ENCODE measurements at places on chromosomes 11 and 22. TPM values are rescaled to one million over a fixed set of nuclear protein-coding genes. Genes with fewer than 3 reads are reported as not detected.

DNA sequence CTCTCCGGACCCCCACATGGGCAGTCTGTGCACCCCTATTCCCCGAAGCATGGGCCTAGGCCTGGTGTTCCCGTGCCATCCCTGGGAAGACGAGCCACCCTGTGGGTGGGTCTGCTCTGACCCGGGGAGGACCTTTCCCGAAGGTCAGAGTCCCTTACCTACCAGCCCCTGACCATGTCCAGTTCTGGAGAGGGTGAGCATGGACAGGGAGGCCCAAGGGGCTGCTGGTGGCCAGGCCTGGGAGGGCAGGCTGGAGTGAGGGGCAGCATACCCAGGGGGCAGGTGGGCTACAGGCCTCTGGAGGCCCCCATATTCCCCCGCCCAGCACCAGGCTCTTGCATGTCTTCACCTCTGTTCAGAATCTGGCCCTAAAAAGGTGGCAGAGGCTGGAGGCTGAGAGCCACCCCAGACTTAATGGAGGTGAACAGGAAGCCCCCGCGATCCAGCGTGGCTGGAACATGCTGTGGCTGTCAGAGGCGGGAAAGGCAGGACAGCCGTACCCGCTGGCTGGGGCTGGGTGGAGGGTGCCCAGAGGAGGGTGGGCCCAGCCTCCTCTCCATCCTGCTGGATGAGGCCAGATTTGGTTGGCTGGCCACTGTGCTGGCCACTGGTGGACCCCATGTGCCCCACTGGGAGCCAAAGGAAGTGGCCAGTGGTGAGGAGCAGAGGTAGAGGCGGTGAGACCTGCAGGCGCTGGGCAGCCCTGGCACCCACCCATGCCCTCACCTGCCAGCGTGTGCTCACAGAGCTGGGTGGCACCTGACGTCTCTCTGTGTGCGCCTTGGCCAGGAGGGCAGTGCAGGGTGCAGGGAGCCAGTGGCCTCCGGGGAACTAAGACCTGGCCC is 11.2 kb upstream of the SYT8 start:
- no peaks in the 10 kb centered on the region for H3K27me3 ChIP-seq
- no peak overlapping the region for H3K27ac ChIP-seq
- no peak for DNase-seq
- H3K4me3 ChIP-seq, result no peak overlapping the region

GRCh38 chr22:44329179-44329796 is 16.5 kb upstream of the SHISAL1 start:
- DNase-seq, result no peak
- H3K4me3 ChIP-seq, result no peak overlapping the region
- H3K36me3 ChIP-seq, result no peaks in the 10 kb centered on the region
- H3K27ac ChIP-seq, result no peak overlapping the region
- H3K4me1 ChIP-seq, result peaks cover 13% of the 10 kb centered on the region

GRCh38 chr22:45594123-45594941 is 77.3 kb upstream of the ATXN10 start:
- no peak overlapping the region for H3K27ac ChIP-seq
- no peaks in the 10 kb centered on the region for H3K4me1 ChIP-seq
- no peak overlapping the region for H3K4me3 ChIP-seq
- DNase-seq, result no peak

- H3K4me3 ChIP-seq, result no peak overlapping the region
- DNase-seq, result no peak
- no peaks in the 10 kb centered on the region for H3K4me1 ChIP-seq
- H3K27ac ChIP-seq, result no peak overlapping the region
Observed at GRCh38 chr11:80240245-80240644, 799.4 kb upstream of the TENM4 start.

- H3K27me3 ChIP-seq, result no peaks in the 10 kb centered on the region
- no peak overlapping the region for H3K4me3 ChIP-seq
- no peaks in the 10 kb centered on the region for H3K4me1 ChIP-seq
Observed at GRCh38 chr22:32926600-32926999, 125.1 kb downstream of the TIMP3 start.

DNA sequence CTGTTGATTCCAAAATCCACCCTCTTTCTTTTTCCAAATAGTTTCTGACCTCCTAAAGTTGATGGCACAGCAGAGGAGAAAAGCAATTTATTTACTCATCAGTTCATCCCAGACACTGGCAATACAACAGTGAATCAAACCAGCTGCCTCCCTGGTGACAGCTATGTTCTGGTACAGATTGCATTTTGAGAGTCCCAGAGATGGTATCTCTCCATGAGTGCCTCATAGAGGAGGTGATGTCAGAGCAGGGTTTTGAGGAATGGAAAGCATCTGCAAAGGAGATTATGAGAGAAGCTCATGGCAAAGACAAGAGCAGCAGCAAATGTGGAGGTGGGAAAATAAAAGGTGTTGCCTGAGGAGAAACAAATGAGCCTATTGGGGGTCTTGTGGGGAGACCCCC is 377.2 kb downstream of the MN1 start:
- no peaks in the 10 kb centered on the region for H3K36me3 ChIP-seq
- H3K27me3 ChIP-seq, result no peaks in the 10 kb centered on the region
- no peaks in the 10 kb centered on the region for H3K4me1 ChIP-seq
- H3K27ac ChIP-seq, result no peak overlapping the region
- no peak for DNase-seq

DNA sequence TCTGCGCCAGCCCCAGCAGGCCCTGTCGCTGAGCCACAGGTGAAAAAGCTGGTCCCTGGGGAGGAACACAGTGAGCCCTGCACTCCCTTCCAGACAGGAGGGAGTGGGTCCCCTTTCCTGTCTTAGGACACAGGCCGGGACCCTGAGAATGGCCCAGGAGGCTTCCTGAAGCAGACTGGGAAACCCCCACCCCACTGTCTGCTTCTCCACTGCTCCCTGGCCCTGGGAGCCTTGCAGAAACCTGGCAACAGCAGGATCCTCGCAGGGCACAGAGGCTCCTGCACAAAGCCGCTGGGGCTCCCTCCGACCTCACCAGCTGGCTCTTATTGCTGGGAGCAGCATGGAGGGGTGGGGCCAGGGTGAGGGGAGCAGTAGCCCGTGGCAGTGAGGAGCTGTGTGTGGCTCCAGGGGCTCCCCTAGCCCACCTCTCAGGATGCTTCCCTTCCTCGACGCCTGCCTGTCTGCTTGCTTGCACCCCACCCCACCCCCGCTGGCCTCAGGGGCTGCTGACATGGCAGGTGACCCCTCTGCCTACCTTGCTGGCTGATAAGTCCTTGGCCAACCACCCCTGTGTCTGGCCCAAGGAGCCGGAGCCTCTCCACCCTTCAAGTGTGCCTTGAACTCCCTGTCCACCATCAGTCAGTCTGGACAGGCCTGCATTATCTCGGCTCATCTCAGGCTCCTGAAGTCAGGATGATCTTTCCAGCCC is 72.1 kb upstream of the KCNQ1OT1 start:
- H3K4me3 ChIP-seq, result no peak overlapping the region
- no peak overlapping the region for H3K27ac ChIP-seq
- H3K27me3 ChIP-seq, result no peaks in the 10 kb centered on the region
- peaks cover 12% of the 10 kb centered on the region for H3K4me1 ChIP-seq
- no peak for DNase-seq
- no peaks in the 10 kb centered on the region for H3K36me3 ChIP-seq

DNA sequence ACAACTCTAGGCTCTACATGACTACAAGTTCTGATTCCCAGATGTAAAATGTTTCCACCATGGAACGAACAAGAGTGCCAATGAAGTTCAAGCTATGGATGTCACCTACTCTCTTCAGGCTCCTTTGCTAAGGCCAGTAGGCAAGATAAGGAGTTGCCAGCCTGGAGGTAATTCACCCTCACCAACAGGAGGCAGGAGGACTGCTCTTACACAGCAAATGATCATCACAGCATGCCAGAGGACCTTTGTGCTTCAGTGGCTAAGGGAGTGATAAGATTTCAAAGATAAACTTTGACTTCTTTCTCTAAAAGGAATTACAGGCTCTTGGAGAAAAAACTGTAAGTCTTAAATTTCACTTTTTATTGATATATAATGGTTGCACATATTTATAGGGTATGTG is 54.1 kb upstream of the SLC36A4 start:
- H3K4me1 ChIP-seq, result no peaks in the 10 kb centered on the region
- no peak for DNase-seq
- H3K27me3 ChIP-seq, result no peaks in the 10 kb centered on the region
- no peak overlapping the region for H3K27ac ChIP-seq

DNA sequence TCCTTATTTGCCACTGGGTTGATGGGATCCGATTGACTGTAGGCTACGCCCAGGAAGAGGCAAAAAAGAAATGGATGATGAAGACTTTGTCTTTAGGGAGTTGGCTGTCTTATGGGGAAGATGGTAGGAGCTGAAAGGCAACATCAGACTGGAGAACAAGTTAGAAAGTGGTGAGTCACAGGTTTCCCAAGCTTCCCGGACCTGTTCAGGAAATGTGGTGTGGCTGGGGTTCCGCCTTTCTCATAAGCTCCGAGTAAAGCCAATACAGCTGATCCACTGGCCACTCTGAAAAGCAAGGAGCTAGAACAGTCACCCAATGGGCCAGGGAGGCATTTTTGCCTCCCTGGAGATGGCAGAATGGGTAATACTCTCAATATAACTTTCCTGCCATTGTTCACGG is 194.5 kb downstream of the SNX19 start:
- no peaks in the 10 kb centered on the region for H3K4me1 ChIP-seq
- no peak for DNase-seq
- no peaks in the 10 kb centered on the region for H3K27me3 ChIP-seq
- H3K4me3 ChIP-seq, result no peak overlapping the region

DNA sequence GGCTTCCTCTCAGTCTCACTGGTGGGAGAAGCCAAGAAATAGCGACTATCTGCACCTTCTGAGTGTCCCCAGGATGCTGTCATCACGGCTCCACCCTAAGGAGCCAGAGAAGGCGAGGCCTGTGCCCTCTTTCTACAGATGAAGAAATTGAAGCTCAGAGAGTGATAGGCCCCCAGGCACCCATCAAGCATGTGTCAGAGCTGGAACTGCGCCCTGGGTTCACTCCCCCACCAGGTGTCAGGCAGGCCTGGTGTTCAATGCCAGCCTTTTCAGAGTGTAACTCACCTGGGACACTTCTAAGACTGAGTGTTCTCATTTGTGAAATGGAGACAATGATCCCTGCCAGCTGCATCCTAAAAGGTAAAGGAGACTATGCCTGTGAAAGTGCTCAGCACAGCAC is 127.3 kb upstream of the SEZ6L start:
- no peak for DNase-seq
- H3K27me3 ChIP-seq, result no peaks in the 10 kb centered on the region
- H3K4me1 ChIP-seq, result no peaks in the 10 kb centered on the region
- no peak overlapping the region for H3K4me3 ChIP-seq

DNA sequence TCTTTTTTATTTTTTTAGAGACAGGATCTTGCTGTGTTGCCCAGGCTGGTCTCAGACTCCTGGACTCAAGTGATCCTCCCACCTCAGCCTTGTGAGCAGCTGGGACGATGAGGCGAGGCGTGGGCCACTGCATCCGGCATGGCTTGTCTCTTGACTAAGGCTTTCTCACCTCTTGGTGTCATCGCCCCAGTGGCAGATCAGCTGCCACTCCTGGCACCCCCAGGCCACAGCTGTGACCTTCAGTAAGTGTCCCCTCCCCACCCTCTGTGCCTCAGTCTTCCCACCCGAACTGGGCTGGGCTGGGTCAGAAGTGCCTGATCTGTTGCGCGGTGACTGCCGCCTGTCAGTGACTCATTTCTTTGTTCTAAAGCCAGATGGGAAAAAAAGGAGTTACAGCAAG is 3.6 kb downstream of the SYNGR1 start:
- H3K27ac ChIP-seq, result no peak overlapping the region
- no peak overlapping the region for H3K4me3 ChIP-seq
- peaks cover 9% of the 10 kb centered on the region for H3K27me3 ChIP-seq

DNA sequence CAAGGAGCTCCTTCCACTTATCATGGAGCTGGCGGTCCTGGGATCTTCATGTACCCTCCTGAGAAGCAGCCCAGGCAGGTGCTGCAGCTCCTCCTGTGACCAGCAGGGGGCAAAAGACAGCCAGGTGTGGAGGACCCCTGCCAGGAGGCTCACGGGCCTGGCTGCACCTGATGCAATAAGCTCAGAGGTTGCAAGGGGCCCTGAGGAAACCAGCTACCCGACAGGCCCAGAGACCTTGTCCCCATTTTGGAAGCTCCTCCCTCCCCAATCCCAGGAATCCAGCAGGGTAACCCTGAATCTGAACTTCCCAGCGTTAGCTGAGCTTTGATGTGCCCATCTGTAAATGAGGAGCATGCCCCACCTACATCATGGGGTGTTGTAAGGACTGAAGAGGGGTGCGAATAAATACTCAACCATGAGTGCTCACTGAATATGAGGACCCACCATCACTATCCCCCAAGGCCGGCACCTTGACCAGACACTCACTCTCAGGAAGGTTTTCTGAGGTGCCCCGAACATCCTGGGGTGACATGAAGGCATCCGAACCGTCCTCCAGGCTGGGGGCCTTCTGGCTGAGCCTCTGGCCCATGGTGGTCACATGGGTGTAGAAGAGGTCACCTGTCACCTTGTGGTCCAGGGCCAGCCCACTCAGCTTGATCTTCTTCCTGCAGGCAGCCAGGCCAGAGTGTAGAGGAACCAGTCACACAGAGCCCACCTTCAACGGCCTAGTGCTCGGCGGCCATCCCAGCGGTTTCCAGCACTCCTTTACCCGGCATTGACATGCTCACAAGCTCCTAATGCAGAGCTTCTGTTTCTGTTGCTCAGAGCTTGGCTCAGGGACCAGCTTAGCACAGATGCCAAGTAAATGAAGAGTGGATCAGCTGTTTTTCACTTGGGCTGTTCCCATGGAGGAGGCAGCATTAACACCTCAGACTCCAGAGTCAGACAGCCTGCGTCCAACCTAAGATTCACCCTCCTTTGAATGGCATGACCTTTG is 21.7 kb downstream of the SLC43A1 start:
- no peak overlapping the region for H3K27ac ChIP-seq
- H3K36me3 ChIP-seq, result peaks cover 7% of the 10 kb centered on the region
- no peaks in the 10 kb centered on the region for H3K27me3 ChIP-seq
- no peak overlapping the region for H3K4me3 ChIP-seq

Gene APOBEC3F
- 3.3 TPM for polyA plus RNA-seq

Gene OR2AG1
- not detected for polyA plus RNA-seq

Gene FZD4
- not detected for polyA plus RNA-seq

Gene CREB3L1
- polyA plus RNA-seq, result not detected

Gene CRYBA4
- not detected for polyA plus RNA-seq

Gene TRPC6
- polyA plus RNA-seq, result not detected
